Naive thymus-derived CD8-positive, alpha-beta T cell (primary cell): ENCODE measurements at places on chromosomes 2 and 18. TPM values are rescaled to one million over a fixed set of nuclear protein-coding genes. Genes with fewer than 3 reads are reported as not detected.

DNA sequence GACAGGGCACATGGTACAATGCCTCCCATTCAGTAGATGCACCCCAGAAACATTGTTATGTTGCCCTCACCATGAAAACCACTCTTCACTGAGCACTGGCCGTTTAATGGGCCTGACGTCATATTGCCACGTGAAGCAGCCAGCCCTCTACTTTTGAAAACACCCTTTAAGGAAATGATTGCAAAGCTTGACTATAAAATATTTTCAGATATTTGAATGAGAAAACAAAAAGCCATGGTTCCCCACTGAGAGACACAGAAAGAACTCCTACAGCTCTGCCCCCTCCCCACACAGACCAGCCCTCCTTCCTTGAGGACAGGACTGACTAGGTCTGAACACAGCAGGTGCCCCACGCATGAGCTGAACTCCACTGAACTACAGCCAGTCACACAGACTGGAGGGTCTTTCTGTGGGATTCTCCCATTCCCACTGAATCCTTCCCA lies 349.1 kb downstream of the ANAPC1 start:
- no peaks in the 10 kb centered on the region for H3K36me3 ChIP-seq
- no peak overlapping the region for H3K27ac ChIP-seq
- no peak for DNase-seq
- H3K27me3 ChIP-seq = no peaks in the 10 kb centered on the region

DNA sequence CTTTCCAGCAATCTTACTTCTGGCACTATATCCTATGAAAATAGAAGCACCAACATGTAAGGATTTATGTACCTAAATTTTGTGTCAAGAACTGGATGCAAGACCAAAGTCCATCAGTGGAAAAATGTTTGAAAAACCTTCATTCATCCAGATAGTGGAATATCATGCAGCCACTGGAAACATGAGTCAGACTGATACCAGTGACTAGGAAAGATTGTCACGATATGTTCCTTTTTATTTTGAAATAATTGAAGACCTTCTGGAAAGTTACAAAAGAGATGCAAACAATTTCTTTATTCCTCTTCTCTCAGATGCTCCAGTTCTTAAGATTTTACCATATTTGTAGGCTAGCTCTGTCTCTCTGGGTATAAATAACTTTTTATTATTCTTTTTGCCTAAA lies 40.5 kb upstream of the IL1R2 start:
- peaks cover 2% of the 10 kb centered on the region for H3K27me3 ChIP-seq
- DNase-seq = no peak
- no peak overlapping the region for H3K27ac ChIP-seq
- peaks cover 9% of the 10 kb centered on the region for H3K36me3 ChIP-seq
- no peak overlapping the region for H3K4me3 ChIP-seq

DNA sequence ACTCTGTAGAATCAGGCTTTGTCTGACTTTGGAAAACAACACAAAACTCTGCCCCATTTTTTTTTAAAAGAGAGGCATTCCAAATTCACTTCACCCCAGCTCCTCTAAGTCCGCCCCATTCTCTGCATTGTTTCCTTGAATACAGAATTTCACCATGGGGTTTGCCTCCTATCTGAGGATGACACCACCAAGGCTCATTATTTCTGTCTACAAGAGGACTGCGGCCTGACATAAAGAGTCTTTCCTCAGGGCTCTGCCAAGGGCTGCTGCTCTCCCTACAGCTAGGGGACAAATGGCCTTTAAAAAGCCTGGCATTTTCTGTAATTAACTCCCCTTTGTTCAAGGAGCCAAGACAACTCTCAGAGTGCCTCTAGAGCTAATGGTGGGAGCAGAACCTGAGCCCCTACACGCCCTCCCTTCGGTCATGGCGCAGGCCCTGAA lies 4.6 kb downstream of the CHST10 start:
- no peak for DNase-seq
- H3K27ac ChIP-seq = no peak overlapping the region
- no peaks in the 10 kb centered on the region for H3K27me3 ChIP-seq
- H3K36me3 ChIP-seq = peaks cover 3% of the 10 kb centered on the region
- peaks cover 12% of the 10 kb centered on the region for H3K4me1 ChIP-seq

GRCh38 chr2:103268841-103269498 lies 507.1 kb downstream of the TMEM182 start:
- H3K4me1 ChIP-seq = no peaks in the 10 kb centered on the region
- DNase-seq = no peak
- no peak overlapping the region for H3K4me3 ChIP-seq

GRCh38 chr2:69724540-69725159 lies 17.3 kb upstream of the ANXA4 start:
- no peaks in the 10 kb centered on the region for H3K36me3 ChIP-seq
- no peaks in the 10 kb centered on the region for H3K27me3 ChIP-seq
- H3K4me1 ChIP-seq = peaks cover 8% of the 10 kb centered on the region
- peak; percentile 69 for DNase-seq

DNA sequence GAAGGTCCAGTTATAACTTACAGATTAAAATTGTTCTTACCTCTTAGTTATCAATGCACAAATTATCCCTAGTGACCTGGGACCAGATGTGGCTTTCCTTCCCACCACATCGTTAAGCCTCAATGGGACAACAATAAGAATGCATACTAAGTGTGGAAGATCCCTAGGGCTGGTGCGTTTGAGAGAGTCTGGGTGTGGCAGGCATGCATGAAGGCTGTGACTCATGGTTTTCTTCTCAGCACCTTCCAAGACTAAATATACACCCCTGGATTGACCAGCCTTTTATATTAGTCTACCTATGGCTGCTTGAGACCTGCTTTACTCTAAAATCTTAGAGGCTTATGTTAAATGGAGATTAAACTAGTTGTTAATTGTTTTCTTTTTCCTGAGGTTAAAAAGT lies 261.7 kb upstream of the SLC14A2 start:
- DNase-seq = no peak
- no peak overlapping the region for H3K4me3 ChIP-seq
- peaks cover 4% of the 10 kb centered on the region for H3K27me3 ChIP-seq
- H3K36me3 ChIP-seq = no peaks in the 10 kb centered on the region
- no peaks in the 10 kb centered on the region for H3K4me1 ChIP-seq
- no peak overlapping the region for H3K27ac ChIP-seq

- no peak overlapping the region for H3K4me3 ChIP-seq
- no peak overlapping the region for H3K27ac ChIP-seq
- H3K36me3 ChIP-seq = no peaks in the 10 kb centered on the region
Observed at GRCh38 chr2:99509387-99509786, 19.6 kb upstream of the REV1 start.

DNA sequence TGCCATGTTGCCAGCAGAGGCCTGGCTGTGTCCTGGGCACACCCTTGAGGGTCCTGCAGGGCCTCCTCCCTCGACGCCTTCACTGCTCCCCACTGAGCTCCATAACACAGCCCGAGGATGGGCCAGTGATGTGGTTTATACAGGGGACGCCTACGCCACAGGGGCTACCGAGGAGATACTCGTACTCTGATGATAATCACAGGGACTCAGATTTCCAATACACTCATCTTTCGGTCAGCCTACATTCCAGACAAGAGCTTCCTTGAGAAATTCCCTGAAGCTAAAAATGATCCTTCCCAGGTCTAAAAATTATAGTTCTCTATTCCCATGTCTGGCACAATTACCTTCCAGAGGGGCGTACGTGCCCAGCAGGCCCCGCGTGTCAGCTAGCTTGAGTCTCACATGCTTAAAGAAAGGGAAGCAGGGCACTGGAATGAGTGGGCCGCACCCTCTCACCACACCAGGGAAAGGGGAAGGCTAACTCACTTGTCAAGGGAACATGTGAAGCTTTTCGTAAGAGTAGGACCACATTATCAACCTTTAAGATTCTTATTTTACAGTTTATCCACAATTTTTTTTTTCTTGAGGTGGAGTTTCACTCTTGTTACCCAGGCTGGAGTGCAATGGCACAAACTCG lies 159.5 kb upstream of the NDUFV2 start:
- H3K36me3 ChIP-seq = no peaks in the 10 kb centered on the region
- no peaks in the 10 kb centered on the region for H3K4me1 ChIP-seq
- no peak for DNase-seq
- peaks cover 14% of the 10 kb centered on the region for H3K27me3 ChIP-seq
- no peak overlapping the region for H3K27ac ChIP-seq

- H3K36me3 ChIP-seq = peaks cover 28% of the 10 kb centered on the region
- no peak for DNase-seq
- H3K4me1 ChIP-seq = peaks cover 42% of the 10 kb centered on the region
- no peak overlapping the region for H3K27ac ChIP-seq
Observed at GRCh38 chr2:238063414-238064189, 2.8 kb downstream of the SCLY start.

GRCh38 chr2:41393621-41394020 lies 654.2 kb upstream of the PKDCC start:
- H3K36me3 ChIP-seq = no peaks in the 10 kb centered on the region
- no peak for DNase-seq
- H3K4me1 ChIP-seq = no peaks in the 10 kb centered on the region
- H3K4me3 ChIP-seq = no peak overlapping the region

Gene LBX2
- total RNA-seq = not detected

Gene ZNF142
- 48.6 TPM for total RNA-seq

Gene ELOA2
- not detected for total RNA-seq

Gene MDH1B
- total RNA-seq = 0.30 TPM

Gene RGPD4
- 0.88 TPM for total RNA-seq

Gene KANSL1L
- 24.1 TPM for total RNA-seq

Gene SAG
- not detected for total RNA-seq

Gene LYG2
- total RNA-seq = not detected
